T-helper 22 cell (primary cell): ENCODE measurements at places on chromosomes 16 and 17.

DNA sequence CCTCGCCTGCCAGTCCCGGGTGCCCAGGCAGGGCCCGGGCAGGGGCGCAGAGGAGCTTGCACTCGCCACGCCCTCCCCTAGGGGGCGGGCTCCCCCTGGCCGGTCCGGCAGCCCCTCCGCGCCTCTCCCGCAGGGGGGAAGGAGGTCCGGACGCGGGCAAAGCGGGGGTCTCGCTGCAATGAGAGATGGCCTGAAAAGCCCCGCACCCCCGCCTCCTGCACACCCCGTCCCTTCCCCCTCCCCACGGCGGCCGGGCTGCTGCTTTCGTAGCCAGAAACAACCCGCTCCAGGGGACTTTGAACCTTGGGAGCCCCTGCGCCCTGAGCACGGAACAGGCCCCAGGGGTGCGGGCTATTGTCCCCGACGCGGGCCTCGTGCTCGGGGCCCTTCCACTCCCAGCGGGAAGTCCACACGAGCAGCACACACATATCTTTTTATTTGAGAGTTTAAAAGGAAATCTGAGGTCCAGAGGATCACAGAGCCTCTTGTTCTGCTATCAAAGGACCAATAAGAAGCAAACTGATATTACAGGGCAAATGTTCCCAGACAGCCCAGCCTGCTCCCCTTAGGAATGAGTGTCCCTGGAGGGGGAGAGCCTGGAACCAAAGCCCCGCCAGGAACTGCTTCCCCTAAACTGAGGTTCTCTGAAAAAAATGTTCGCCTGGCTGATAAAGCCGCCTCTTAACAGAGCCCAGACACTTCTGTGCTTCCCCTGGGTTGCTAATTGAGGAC is 5.8 kb upstream of the CBX4 start:
- DNase-seq: no peak

GRCh38 chr16:57426356-57426755 is 20.8 kb downstream of the CIAPIN1 start:
- DNase-seq: no peak

GRCh38 chr16:2243781-2244180 is 7.5 kb downstream of the DNASE1L2 start:
- DNase-seq: no peak

GRCh38 chr17:35046740-35047283 is 16.7 kb downstream of the RFFL start:
- DNase-seq: peak; percentile 47

GRCh38 chr17:48215583-48216139 is 108.1 kb downstream of the SNX11 start:
- DNase-seq: no peak

GRCh38 chr17:55829995-55830612 is 79.3 kb downstream of the PCTP start:
- DNase-seq: no peak

DNA sequence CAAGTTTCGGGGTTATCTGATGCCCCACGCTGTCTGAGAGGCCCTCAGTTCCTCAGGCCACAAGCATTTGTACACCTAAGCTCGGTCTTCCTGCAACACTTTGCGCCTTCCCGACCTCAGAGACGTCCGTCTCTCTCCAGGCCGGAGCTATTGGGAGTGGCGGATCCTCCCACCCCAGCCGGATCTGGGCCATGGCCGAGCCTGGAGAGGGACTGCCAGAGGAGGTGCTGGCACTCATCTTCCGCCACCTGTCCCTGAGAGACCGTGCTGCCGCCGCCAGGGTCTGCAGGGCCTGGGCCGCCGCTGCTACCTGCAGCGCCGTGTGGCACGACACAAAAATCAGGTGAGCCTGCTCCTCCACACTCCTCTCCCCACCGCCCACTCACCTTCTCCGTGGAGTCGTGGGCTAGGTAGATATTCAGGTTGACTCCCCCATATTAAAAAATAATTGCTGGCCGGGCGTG is 1.9 kb downstream of the FBXL8 start:
- DNase-seq: no peak
